ENCODE measurements at places on chromosomes 2 and 18.
A peak's percentile ranks its signal among the peaks of the same experiment; 100 is the strongest.

DNA sequence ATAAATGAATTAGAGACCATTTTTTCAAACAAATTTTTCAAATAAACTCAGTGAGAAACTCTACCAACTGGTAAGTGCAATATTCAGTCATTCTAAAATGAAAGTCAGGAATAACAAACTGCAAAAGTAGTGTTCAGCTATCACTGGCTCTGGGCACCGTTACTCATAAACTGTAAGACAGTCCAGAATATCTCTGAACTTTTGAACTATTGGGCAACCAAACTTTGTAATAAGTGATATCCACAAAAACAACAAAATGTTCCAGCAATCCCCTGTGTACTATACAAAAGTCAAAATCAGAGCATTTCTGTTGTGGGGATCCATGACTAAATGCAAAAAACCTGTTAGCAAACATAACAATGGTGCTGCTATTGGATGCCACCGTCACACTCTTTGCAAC, 56.3 kb downstream of the SLC25A12 start:
- no peak for DNase-seq

- DNase-seq = no peak
Observed at GRCh38 chr18:34710458-34710914, 388 bp downstream of the DTNA start.

GRCh38 chr2:237480988-237481525, 6.0 kb upstream of the MLPH start:
- no peak for DNase-seq

- no peak for DNase-seq
Observed at GRCh38 chr18:48806551-48807261, 144.1 kb downstream of the SMAD7 start.

- DNase-seq = no peak
Observed at GRCh38 chr18:37720663-37721062, 155.1 kb upstream of the CELF4 start.

DNA sequence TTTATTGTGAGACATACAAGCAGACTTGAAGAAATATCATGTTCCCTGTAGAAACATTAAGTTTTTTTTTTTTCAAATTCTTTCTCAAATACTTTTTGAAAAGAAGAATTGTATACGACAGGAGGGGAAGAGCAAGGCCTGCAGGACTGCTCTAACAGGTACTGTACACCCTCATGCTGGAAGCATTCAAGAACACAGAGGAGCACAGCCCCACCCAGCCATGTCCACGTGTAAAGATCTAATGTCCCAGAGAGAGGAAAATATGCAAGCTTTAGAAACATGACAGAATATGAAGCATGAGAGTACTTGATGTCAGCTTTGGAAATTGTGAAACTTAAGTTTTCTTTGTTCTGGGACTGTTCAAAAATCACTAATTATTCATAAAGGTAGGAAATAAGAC, 191.6 kb downstream of the TTC32 start:
- DNase-seq = no peak

- no peak for DNase-seq
Observed at GRCh38 chr18:31162419-31162793, 250 bp downstream of the DSC1 start.

GRCh38 chr18:11502368-11502767, 107.0 kb upstream of the SLC35G4 start:
- no peak for DNase-seq

GRCh38 chr2:232142049-232142448, 180.5 kb downstream of the DIS3L2 start:
- peak; percentile 27 for DNase-seq

- DNase-seq = no peak
Observed at GRCh38 chr2:64262071-64262470, 117.9 kb upstream of the PELI1 start.

Data from CD4-positive, alpha-beta T cell treated with Interleukin-6 for 4 hours (primary cell).